ENCODE measurements at places on chromosomes 6 and 20.

DNA sequence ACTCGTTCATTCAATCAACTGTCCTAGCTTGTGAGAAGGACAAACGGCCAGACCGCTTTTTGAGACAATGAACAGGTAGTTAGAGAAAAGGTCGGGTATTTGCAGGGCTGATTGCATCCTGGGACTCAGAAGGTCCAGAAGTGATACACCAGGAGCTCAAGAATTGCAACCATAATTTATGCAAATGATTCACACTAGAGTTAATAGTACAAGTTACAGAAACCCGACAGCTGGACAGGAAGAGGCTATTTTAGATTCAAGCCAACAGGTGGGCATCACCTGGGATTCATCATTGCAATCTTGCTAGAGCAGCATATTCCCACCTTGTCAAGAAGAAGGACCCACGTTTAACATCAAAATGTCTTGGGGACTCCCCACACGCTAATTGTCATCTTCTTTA is 83.5 kb downstream of the TNFAIP3 start:
- DNase-seq = no peak

DNA sequence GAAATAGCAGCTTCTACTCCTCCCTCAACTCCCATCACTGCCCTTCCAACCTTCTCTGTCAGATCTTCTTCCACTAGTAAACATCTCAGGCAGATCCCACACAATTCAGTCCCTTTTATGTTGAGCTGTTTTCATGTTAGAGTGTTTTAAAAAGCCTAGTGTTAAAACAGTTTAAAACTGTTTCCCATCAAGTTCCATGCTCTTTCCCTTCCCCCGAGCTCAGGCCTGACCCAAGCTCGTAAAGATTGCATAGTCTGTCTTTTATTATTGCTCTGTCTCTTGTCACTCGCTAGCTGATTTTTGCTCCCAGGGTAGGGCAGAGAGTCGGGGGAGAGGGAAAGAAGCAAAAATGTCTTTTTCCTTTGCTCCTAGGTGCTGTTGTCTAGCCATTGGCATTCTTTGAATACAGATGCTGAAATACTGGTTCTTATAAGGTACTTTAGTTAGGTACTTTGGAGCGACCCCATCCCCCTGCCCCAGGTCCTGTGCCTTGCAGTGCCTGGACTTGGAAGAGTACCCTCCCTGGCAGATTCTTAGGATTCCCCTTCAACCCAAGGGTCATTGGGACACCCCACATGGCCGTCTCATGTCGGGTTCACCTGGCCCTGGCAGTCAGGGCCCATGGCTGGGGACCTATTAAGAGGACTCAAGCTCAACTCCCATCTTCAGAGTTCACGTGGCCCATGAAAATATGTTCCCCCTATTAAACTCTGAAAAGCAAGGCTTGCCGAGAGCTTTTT is 101.2 kb upstream of the ARMC2 start:
- DNase-seq = no peak

- DNase-seq = no peak
Observed at GRCh38 chr20:19942611-19943010, 74.6 kb upstream of the NAA20 start.

DNA sequence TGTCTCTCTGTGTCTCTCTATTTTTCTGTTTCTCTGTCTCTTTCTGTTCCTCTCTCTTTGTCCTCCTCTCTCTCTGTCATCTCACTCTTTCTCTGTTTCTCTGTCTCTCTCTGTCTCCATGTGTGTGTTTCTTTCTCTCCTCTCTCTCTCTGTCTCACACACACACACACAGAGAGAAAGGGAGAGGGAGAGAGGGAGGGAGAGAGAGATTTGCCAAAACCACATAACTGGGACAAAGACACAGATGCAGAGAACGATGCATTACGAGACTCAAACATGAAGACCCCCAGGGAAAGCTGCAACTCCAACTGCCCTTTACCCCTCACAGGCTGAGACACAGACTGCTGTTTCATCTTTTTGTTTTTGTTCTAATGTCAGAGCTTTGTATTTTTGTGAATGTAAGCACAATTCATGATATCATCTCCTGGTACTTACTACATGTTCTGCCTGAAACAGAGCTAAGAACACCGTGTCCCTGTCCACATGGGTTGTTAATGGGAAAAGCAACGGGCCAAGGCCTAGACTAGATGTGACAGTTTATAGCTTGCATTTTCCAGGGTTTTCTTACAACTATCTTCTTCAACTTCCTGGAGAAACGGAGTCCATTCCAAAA is 177.1 kb upstream of the ARID1B start:
- DNase-seq = no peak

DNA sequence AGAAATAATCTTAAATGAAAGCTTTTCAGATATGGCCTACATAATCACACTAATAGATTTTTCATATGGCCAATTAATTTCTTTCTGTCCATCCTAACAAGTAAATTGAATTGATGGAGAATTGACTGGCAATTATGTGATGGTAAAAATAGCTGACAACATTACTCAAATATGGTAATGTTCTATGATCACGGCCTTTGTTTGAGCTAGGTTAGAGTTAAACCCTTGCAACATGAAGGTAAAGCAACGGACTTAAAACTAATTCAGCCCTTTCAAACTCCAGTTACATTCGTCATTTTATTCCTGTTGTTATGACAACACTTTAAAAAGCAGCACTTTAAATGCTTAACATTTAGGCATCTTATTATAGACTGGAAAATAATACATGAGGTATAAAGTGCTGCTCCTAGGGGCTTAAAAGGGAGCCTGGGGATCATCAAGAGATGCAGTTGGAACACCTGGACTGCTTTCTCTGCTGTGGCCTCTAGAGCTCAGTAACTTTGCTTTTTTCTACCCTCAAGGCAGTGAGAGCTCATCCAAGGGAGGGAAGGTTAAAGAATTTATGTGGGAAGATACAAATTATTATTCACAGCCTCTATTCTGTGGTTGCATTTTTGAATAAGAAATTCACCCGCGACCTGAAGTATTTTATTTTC is 46.9 kb downstream of the RIPOR2 start:
- no peak for DNase-seq

DNA sequence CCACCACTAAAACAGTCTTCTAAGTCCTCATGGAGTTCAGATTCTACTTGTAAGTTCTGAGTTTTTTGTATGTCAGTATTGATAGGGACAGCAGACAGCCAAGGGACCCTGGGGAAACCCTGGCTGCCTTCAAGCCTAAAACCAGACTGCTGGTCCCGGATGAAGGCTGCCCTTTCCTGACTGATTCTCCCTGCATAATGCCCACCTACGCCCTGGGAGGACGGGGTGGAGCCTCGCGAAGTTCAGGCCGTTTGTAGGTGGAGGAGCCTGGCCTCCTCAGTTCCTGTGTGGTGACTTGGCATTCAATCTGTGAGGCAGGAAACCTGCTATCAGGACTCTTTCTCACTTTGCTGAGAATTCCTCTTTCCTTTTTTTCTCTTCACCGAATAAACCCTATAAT is 120.3 kb upstream of the LGSN start:
- DNase-seq = no peak

DNA sequence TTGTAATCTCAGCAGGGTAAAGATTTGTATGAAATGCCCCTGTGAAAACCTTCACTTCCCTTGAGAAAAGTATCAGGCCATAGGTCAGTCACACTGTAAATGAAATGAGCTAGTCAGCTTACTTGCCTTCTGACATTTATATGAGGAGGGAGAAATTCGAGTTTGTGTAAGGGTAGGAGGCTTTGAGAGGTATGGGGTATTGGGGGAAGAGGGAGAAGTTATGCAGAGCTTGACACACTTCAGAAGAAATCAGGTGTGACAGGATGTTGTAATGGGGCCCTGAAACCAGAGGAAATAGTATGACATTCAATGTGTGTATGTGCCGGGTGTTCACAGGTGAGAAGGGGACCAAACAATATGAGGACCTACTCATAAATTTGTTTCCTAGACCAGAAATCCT is 64.2 kb upstream of the CCN6 start:
- DNase-seq = no peak

DNA sequence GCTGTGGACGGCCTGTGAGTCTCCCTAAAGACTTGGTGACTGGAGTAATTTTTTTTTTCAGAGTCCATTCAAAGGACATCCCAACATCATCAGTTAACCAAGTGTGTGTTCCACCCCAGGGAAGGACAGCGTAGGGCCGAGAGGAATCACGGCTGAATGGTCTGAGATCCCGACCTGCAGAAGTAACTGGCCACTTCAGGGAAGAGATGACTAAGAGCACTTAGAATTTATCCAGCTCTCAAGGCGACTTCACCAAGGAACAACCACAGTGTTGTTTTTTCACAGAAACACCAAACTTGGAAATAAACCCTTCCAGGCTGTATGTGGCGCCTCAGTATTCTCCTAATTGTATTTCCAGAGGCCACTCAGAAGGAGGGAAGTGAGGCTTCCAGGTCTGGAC is 231.6 kb downstream of the FNDC1 start:
- DNase-seq = no peak

DNA sequence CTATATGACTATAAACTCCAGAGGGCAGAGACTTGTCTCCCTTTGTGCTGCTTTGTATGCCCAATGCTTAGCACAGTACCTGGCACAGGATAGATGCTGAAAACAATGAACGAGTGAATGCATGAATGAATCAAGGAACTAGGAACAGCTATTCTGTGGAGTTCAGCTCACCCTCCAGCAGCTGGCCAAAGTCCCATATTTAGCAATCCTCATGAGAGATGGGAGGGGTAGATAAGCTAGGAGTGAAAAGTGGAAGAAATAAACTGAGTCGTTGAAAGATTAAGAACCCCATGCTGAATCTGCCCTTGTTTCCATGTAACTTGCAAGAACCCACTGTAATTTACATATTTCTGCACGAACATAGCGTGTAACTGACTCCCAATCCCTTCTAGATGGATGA is 106.5 kb downstream of the MAFB start:
- DNase-seq = no peak

GRCh38 chr6:108594151-108594550 is 33.4 kb downstream of the FOXO3 start:
- no peak for DNase-seq

DNA sequence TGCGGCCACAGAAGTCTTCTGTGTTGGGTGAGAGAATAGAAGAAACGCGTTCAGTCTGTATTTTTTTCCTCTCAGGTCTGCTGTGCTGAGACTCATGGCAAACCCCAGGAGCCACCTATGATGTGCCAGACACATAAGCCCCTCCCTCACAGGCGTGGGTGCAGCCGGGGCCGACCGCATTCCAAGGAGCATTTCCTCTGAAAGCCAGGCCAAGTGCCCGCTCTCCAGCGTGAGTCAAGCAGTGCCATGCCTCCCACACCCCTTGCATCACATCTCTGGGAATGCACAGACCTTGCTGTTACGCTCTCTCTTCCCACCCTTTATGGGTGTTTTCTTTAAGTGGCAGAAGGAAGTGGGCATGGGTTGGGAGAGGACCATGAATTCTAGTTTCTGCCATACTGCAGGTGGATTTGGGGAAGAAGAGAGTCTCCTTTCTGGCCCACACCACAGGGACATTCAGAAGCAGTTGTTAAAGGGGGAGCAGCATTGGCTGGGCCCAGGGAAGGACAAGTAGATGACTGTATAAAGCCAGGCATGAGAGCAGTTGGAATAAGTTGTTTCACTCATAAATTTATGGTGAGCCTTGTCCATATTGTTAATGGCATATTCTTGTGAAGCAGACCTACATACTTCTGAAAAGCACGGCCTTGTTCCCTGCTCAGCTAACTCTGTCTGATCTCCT is 37.1 kb upstream of the TFAP2A start:
- DNase-seq = no peak

GRCh38 chr20:46246559-46246958 is 61.7 kb downstream of the CDH22 start:
- DNase-seq = peak; percentile 68

DNA sequence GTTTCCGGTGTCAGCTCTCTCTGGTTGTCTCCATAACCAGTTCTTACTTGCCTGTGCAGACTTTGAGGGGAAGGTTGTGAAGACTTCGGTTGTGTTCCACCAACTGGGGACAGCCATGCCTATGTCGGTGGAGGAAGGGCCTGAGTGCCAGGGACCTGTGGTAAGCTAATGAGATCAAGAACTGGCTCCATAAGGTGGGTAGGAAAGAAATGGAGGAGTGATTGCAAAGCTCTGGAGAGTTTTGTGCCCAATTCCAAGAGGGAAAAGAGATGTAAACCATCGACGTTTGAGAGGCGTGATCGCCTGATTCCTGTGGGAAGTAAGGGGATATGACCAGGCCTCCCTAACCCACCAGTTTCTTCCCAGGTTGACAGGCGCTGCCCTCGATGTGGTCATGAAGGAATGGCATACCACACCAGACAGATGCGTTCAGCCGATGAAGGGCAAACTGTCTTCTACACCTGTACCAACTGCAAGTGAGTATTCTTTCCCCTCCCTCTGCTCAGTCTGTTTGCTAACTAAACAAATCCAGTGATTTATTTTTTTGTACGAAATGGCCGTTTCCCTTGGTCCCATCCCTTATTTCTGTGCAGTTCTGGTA is 893 bp downstream of the POLR1H start:
- DNase-seq = no peak
